ENCODE measurements at places on chromosomes 2 and 18. TPM values are rescaled to one million over a fixed set of nuclear protein-coding genes. Genes with fewer than 3 reads are reported as not detected.

The C2orf92 gene
- 12.0 TPM for total RNA-seq

The HES6 gene
- 4.8 TPM for total RNA-seq

The SNTG2 gene
- 0.17 TPM for total RNA-seq

The ZNF385B gene
- total RNA-seq = not detected

The RESP18 gene
- not detected for total RNA-seq

The DPY30 gene
- total RNA-seq = 66.2 TPM

The CMPK2 gene
- 2.6 TPM for total RNA-seq

The POMC gene
- 6.1 TPM for total RNA-seq

The FKBP7 gene
- total RNA-seq = 1.7 TPM

The FAM237A gene
- total RNA-seq = not detected

DNA sequence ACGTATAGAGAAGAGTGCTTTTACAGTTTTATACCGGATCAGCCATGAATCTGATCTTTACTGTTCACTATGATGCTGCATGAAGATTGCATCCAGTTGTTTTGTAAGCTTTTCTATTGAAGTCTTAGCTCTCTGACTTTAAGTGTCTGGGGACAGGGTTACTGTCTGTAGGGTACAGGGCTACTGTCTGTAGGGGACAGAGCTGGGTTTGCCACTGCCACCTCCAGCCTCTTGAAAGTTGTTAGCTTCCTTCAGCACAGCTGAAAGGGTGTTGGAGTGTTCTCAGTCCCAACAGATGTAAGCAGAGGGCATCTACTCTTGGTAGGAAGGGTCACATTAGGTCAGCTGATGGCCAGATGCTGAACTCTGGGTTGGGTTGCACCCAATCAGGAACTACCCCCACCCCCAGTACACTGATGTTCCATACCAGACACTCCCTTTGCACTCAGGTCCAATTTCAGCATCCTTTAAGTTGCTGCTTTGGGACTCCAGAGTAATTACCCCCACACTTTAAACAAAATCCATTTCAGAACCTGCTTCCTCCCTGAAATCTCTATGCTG, 58.0 kb downstream of the MYL12B start:
- peak overlapping the region; percentile 75 for H3K27ac ChIP-seq
- peak; percentile 1 for ATAC-seq
- peak overlapping the region; percentile 73 for H3K4me3 ChIP-seq
- H3K27me3 ChIP-seq = peaks cover 11% of the 10 kb centered on the region

GRCh38 chr18:48766026-48766425, 184.7 kb downstream of the SMAD7 start:
- H3K27me3 ChIP-seq = no peaks in the 10 kb centered on the region
- H3K27ac ChIP-seq = no peak overlapping the region
- no peaks in the 10 kb centered on the region for H3K4me1 ChIP-seq

DNA sequence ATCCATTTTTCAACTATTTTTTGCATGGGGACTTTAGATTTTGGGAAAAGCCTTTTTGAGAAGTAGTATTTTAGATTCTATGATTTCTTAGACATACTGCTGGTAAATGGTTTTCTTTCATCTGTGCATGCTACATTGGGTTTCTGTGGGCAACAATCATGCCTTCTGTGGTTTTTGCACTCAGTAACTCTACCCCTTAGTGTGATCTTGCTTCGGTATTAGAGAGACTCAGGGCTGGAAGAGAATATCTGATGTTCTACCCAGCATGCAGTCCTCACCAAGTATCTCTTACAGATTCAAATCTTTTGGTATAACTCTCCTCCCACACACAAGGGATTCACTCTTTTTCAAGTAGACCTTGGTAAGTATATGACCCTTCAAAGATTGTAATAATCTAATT, 183.0 kb downstream of the PMAIP1 start:
- no peaks in the 10 kb centered on the region for H3K36me3 ChIP-seq
- no peak for ATAC-seq
- no peaks in the 10 kb centered on the region for H3K4me1 ChIP-seq
- peaks cover 3% of the 10 kb centered on the region for H3K27me3 ChIP-seq
- H3K27ac ChIP-seq = no peak overlapping the region

DNA sequence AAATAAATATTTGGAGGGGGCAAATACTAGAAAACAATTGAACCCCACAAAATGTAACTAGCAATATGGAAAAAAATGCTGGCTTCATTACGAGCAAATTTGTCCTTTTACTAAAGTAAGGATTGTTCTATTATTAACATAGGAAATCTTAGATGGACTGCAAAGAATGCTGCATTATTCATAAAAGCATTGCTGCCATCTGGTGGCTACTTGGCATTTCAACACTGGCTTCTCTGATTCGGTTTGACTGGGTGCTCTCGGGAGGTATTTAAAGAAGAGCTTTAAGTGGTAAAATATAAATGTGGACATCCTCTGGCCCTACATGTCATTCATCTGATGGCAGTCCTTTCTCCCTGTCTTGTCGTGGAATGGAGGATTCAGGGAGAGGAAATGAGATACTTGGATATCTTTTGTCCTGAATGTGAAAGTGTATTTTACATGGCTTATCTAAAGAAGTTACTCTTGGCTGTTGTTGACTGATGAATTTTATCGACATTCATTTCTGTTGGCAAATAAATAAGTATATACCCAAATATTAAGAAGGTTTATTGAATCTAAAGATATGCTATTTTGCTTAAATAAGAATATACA, 130.2 kb downstream of the ARHGAP15 start:
- H3K4me1 ChIP-seq = peaks cover 64% of the 10 kb centered on the region
- peak; percentile 22 for ATAC-seq
- peak overlapping the region; percentile 72 for H3K4me3 ChIP-seq
- peak overlapping the region; percentile 77 for H3K27ac ChIP-seq
- H3K27me3 ChIP-seq = no peaks in the 10 kb centered on the region
- peaks cover 5% of the 10 kb centered on the region for H3K36me3 ChIP-seq

GRCh38 chr2:83471655-83472054, 987.4 kb downstream of the SUCLG1 start:
- no peak overlapping the region for H3K27ac ChIP-seq
- ATAC-seq = no peak

DNA sequence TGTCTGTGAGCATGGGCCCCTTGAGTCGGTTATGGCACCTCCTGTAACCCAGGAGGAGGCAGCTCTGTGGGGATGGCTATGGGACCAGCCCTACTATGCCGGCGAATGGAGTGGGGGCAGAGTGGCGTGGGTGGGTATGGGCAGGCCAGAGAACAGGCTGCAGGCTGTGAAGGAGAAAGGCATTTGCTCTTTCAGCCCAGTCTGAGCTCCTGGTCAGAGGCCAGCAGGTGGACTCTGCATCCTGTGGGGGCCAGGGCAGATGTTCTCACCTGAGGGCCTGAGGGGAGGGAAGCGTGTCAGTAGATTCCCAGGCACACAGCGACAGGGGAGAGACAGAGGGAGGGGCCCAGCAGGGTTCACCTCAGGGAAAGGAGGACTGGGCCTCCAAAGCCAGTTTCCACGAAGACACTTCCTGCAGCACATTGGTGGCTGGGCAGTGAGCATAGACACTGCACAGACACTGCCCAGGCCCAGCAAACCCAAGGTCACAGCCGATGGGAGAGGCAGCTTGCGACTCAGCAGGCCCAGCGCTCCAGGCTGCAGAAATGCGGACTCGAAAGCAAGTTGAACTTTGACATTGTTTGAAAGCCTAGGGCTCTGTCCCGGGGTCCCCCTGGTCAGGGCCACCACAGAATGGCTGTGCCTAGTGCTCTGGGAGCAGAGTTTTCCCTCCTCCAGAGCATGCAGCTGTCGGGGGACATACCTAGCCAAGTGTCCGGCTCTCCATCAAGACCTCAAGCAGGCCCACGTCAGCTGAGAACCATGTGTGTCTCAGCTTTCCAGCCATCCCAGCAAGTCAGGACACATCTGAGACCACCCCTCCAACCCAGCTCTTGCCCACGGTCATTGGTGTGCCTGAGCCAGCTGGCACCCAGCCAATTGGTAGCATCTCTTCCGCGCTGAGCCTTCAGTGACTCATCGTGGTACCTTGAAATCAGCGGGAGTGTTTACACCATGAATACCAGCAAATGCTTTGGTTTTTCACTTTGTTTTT, 53.8 kb downstream of the TGOLN2 start:
- ATAC-seq = peak; percentile 57
- H3K27me3 ChIP-seq = peaks cover 13% of the 10 kb centered on the region
- no peak overlapping the region for H3K27ac ChIP-seq
- no peaks in the 10 kb centered on the region for H3K36me3 ChIP-seq
- H3K4me3 ChIP-seq = no peak overlapping the region
- no peaks in the 10 kb centered on the region for H3K4me1 ChIP-seq

DNA sequence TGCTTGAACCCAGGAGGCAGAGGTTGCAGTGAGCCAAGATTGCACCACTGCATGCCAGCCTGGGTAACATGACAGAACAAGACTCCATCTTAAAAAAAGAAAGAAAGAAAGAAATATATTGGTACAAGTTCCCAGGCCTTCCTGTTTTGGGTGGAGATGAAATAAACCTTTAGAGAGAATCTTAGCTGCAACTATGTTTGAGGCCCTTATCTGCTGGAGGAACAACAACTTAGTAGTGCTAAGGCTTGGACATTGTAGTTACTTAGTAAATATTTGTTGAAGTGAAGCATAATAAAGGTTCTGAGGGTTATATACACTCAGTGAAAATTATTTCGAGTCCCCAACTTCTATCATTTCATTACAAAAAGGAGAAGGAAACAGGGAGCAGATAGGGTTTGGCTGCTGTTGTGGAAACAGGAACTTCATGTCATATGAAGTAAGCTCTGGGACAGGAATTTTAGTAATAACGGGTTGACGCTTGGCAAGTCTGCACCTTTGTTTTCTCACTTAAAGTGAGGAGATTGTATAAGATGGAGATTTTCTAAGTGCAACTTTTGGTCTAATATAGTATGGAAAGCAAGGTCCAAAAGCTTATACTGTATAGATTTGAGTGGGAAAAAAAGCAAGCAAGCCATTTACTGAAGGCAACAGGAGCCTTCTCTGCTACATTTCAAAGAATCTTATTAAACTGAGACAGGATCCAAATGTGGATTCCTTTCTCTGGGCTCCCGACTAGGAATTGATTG, 40.0 kb upstream of the AGPS start:
- ATAC-seq = no peak
- H3K36me3 ChIP-seq = no peaks in the 10 kb centered on the region
- no peaks in the 10 kb centered on the region for H3K4me1 ChIP-seq

DNA sequence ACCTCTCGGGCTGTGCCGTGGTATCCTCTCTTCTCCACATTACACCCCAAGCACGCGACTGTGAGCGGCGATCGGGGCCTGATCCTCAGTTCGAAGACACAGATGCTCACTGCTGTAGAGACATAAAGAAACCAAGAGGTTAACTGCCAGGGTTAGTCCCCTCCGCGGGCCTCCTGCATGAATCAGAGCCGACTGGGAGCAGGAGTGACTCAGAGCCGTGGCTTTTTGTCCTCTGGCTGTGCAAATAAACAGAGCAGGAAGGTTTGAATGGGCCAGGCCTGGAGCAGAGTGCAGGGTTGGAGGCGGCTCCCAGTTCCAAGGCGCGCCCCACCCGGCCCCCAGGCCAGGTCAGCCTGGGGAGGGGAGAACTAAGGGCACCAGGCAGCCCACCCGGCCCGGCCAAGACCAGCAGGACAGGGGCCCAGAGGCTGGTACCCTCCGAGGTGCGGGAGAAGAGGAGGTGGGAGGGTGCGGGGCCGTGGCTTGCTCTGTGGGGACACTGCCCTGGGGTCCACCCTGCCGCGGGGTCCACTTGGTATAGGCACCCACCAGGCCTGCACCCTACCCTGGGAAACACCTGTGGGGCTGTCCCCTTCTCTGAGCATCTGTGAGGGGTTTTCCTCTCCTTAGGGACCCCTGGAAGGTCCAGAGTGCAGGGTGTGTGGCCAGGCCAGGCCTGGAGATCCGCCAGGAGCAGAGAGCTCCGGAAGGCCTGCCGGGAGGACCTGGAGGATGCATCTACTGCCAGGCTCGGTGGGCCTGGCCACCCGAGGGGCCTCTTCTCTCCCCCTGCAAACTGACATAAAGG, 16.5 kb downstream of the TWIST2 start:
- peaks cover 11% of the 10 kb centered on the region for H3K27me3 ChIP-seq
- no peaks in the 10 kb centered on the region for H3K4me1 ChIP-seq
- no peak overlapping the region for H3K27ac ChIP-seq

DNA sequence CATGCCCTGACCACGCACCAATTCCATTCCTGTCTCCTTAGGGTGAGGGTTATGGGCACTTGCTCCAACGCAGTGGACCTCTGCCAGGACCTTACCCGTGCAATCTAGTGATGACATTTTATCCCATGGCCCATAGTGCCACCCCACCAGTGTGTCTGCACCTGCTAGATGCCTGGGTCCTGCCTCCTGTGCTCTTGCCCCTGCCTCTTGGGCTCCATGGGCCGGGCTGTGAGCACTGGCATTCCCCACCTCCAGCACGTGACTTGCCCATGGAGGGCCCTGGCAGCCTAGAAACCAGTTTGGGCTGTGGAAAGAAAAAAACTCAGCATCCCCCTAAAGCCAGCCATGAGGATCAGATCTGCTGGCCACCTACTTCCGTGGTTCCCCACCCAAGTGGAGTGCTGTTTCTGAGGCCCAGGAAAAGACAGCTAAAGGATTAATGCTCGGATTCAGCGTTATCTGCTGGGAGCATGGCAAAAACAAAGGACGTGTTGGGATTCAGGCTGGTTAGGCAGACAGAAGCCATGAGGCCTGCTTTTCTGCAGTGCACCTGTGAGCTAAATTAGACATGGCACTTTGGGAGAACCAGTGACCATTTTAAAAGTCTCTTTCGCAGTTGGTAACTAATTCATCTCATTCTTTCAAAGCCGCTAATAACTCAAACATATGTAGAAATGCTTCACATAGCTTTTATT, 129.2 kb downstream of the ALPK2 start:
- no peak overlapping the region for H3K27ac ChIP-seq
- ATAC-seq = no peak
- peaks cover 17% of the 10 kb centered on the region for H3K27me3 ChIP-seq
- H3K4me3 ChIP-seq = no peak overlapping the region

DNA sequence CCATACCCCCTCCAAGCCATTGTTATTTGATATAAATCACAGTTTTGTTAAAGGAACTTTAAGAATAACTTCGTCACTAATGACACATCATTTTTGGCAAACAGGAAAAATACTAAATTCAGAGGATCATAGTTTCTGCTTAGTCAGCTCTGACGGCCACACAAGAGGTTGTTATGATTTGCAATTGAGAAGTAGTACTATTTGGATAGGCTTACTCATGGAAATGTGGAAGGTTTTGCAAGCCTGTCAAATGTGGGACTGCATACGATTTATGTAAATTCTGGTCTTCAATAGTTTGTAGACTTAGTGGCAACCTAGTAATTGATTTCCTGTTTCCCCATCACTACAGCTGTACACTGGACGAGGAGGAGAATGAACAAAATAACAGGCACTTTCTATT, 108.1 kb downstream of the ARHGEF33 start:
- H3K4me1 ChIP-seq = no peaks in the 10 kb centered on the region
- H3K27me3 ChIP-seq = no peaks in the 10 kb centered on the region
- peak; percentile 31 for ATAC-seq
- no peak overlapping the region for H3K4me3 ChIP-seq
- H3K27ac ChIP-seq = no peak overlapping the region

GRCh38 chr2:240401308-240401707, 34.2 kb upstream of the GPC1 start:
- H3K27me3 ChIP-seq = no peaks in the 10 kb centered on the region
- no peaks in the 10 kb centered on the region for H3K36me3 ChIP-seq
- H3K27ac ChIP-seq = no peak overlapping the region

Data from activated T-helper 17 cell treated with anti-CD3 and anti-CD28 coated beads, Interleukin-2, amount 50 U/mL, for 72 hours (primary cell).